ENCODE measurements at places on chromosomes 2 and 18.
A peak's percentile ranks its signal among the peaks of the same experiment; 100 is the strongest.

- DNase-seq, result no peak
These were observed 10.9 kb downstream of the TMEM200C start for GRCh38 chr18:5884375-5884774.

DNA sequence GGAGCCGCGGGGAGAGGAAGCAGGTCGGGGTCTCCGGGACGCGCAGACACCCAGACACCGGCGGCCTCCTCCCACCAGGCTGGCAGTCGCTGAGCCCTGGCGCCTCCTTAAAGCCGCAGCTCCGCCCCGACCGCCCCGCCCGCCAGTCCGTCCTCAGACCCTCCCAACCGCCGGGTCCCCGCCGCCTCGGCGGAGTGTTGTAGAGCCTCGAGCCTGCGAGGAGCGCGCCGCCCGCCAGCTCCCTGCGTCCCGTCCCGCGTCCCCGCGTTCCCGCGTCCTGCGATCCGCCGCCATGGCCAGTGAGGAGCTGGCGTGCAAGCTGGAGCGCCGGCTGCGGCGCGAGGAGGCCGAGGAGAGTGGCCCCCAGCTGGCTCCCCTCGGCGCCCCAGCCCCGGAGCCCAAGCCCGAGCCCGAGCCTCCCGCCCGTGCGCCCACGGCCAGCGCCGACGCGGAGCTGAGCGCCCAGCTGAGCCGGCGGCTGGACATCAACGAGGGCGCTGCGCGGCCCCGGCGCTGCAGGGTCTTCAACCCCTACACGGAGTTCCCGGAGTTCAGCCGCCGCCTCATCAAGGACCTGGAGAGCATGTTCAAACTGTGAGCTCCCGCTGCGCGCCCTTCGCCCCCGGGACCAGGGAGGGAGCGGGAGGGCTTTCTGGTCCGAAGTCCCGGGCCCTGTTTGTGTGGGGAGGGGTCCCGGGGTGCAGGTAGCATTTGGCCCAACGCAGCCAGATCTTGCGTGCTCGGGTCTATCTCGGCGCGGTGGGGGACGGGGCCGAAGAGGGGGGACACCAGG, at the start of gene EFHD1:
TSS of gene EFHD1 (plus strand) at position 192 of the 793 bp plus-strand sequence. CDS start at position 293, 101 bp downstream.
- DNase-seq, result peak; percentile 52

- no peak for DNase-seq
These were observed 49.4 kb downstream of the RHOB start for GRCh38 chr2:20496076-20496872.

DNA sequence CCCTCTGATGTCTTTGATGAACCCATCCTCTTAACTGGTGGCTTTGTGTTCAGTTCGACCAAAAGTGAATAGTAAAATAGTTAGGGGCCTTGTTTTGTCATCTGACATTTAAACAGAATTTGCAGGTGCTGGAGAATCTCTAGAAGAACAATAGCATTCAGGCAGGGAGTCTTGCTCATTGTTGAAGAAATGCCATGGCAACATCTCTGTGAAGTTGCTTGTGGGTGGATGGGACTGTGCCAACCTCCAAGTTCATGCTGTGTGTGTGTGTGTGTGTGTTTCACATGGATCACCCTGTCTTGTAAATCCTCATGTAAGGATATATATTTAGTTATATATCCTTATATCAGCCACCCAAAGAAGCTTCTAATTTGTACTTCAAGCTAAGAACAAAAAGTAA, 66.7 kb downstream of the SKA1 start:
- DNase-seq, result no peak

GRCh38 chr2:189574793-189575475, 5.7 kb downstream of the SLC40A1 start:
- no peak for DNase-seq

- DNase-seq, result no peak
These were observed 971.4 kb downstream of the DPP10 start for GRCh38 chr2:115413791-115414190.

DNA sequence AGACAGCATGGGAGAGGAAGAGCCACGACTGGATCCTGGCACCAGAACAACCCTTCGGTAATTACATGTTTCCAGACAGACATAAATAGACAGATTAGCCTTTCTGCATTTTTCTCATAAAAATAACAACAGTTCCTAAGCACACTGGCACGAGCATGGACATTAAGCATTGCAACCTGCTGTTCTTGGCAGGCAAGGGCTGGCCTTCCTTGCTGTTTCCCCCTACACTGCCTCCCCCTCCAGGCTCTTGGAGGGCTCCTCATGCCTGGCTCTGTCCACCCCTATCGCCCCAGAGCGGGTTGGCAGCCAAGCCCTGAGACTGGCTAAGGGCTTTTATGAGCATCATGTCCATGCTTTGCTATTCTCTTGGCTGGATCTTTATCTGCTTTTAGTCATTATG, 89.6 kb downstream of the TTC32 start:
- no peak for DNase-seq

GRCh38 chr2:171400395-171400794, 33.4 kb downstream of the METTL8 start:
- DNase-seq, result no peak

DNA sequence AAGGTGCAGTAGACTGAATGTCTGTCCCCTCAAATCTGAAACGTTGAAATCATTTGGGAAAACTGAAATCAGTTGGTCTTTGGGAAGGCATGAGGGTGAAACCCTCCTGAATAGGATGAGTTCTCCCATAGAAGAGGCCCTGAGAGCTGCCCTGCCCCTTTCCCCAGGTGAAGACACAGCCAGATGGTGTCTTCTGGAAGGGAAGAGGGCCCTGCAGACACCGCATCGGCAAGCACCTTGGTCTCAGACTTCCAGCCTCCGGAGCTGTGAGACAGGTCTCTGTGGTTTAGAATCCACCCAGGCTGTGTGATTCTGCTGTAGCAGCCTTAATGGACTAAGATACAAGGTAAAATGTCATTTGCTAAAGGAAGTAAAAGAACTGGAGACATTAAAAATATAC, 42.1 kb upstream of the SNTG2 start:
- DNase-seq, result no peak

- DNase-seq, result no peak
These were observed 81.5 kb upstream of the ACSL3 start for GRCh38 chr2:222779145-222779832.

DNA sequence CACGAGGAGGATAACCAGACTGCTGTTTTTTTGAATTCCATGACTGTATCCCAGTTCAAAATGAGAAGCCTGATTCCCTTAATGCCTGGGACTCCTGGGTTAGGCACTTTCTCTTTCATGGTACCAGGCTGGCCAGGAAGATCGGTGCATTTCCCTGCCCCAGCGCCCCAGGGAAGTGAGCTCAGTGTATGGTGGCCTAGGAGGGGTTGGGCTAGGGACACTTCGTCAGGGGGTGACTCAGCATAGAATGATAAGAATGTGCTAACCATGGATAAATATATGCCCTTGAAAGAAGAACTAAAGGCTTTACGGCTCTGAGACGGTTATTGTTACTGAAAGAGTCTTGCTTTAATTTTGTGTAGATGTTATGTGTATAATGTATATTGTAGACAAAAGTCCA, 27.5 kb upstream of the FAM237A start:
- DNase-seq, result no peak

- DNase-seq, result no peak
These were observed 94.3 kb upstream of the ITGB6 start for GRCh38 chr2:160294339-160294803.

- no peak for DNase-seq
These were observed 1.3 kb upstream of the ITPRIPL1 start for GRCh38 chr2:96323849-96324248.

- no peak for DNase-seq
These were observed 413.3 kb upstream of the TNP1 start for GRCh38 chr2:217273162-217273561.

DNA sequence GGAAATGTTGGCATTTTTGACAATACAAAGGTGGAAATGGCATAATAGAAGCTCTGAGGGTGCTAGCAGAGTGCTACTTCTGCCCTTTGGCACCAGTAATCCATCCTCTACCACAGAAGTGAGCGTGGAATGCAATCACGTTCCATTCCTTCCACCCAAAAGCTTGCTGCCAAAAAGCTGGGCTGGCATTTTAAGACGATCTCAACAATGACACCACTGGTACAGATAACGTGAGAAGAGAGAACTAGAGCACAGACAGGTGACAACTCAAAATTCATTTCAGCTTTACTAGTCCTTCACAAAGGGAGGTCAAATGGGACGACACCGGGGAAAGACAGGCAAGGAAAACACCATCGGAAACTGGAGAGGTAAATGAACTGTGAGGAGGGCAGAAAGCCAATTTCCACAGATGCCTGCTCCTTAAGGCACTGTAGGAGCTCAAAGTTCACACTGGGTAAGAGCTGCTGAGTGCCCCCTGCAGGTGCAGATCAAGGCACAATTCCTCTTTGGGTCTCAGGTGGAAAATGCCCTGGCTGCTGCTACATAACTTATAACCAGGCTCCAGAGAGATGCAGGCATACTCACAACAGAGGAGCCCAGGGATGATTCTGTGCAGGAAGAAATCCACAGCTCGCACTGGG, 50.7 kb upstream of the RNU4ATAC start:
- DNase-seq, result no peak

GRCh38 chr18:31454066-31454708, 6.6 kb downstream of the DSG3 start:
- no peak for DNase-seq

DNA sequence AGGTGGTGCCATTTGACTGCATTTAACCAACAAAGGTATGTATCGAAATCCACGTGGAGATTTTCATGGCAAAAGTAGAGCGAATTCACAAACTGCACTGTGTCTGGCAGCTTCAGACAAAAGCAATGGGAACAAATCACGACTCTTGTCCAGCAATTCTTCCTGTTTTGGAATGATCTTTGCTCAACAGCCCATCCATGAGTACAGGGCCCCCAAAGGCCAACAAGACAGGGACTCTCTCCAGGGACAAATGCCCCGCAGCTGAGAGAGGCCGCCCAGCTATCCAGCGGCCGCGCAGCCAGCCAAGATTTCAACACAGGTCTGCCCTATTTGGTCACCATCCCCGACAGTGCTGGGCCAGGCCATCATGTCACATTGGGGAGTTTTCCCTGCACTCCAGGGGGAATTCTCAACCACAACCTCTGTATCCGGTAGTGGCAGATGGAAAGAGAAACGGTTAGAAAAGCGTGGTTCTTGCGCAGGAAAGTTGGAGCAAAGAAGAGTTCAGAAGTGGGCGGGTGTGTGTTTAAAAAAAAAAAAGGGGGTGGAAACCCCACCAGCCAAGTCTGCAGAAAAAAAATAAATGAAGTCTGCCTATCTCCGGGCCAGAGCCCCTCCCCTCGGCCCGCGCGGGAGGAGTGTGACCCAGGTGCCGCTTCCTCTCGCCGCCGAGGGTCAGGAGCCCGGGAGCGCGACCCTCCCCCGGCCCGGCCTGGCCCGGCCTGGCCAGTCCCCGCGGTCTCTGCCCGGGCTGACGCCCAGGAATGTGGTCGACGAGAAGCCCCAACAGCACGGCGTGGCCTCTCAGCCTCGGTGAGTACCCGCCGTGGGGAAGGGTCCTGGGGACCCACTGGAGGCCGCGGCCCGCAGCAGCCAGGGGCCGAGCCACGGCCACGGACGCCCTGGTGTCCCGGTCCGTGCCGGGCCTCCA, at the start of gene GYPC:
TSS of gene GYPC (plus strand) at position 659 of the 931 bp plus-strand sequence. CDS start at position 765, 106 bp downstream.
- peak; percentile 62 for DNase-seq

- DNase-seq, result no peak
These were observed 368.2 kb downstream of the CDH2 start for GRCh38 chr18:27808683-27809082.

GRCh38 chr2:170425281-170425751, 247.4 kb downstream of the MYO3B start:
- DNase-seq, result no peak

- no peak for DNase-seq
These were observed 9.4 kb upstream of the GBX2 start for GRCh38 chr2:236177604-236177966.

- DNase-seq, result no peak
These were observed 899 bp downstream of the SLC1A4 start for GRCh38 chr2:64989982-64990614.

DNA sequence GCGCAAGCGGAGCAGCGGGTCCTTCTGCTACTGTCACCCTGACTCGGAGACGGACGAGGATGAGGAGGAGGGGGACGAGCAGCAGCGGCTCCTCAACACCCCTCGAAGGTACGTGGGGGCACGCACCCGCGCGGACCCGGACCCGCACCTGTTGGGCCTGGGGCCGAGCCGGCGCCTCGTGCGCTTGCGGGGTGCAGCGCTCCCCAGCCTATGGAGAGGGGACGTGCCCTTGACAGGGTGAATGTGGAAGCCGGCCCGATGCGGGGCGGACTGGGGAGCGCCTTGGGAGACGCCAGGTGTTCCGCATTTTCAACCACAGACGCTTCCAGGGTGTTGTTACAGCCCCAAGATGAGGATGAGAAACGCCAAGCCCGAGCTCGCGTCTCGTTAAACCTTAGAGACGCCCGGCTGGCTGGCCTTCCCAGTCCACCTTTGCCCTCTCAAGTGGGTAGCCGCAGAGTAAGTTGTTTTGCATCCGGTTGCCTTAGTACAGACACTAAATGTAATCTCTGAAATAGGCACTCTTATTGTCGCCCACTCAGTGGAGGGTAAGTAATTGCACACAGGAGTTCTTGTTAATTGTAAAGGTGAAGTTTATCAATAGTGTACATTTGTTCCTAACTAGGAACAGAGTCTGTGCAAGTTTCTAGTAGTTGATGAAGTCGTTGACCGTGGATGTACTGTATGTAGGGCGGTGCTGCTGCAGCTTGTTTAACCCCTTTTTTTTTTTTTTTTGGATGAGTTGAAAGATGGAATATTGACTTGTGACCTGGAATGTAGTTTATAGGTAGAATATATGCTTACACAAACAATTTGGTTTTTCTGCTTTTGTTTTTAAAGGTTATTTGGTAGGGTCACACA, 815 bp downstream of the GMCL1 start:
- DNase-seq, result peak; percentile 22

GRCh38 chr2:191618786-191619185, 59.1 kb upstream of the NABP1 start:
- DNase-seq, result no peak
